HEK293T (cell line): ENCODE measurements at places on chromosomes 1 and 21.

DNA sequence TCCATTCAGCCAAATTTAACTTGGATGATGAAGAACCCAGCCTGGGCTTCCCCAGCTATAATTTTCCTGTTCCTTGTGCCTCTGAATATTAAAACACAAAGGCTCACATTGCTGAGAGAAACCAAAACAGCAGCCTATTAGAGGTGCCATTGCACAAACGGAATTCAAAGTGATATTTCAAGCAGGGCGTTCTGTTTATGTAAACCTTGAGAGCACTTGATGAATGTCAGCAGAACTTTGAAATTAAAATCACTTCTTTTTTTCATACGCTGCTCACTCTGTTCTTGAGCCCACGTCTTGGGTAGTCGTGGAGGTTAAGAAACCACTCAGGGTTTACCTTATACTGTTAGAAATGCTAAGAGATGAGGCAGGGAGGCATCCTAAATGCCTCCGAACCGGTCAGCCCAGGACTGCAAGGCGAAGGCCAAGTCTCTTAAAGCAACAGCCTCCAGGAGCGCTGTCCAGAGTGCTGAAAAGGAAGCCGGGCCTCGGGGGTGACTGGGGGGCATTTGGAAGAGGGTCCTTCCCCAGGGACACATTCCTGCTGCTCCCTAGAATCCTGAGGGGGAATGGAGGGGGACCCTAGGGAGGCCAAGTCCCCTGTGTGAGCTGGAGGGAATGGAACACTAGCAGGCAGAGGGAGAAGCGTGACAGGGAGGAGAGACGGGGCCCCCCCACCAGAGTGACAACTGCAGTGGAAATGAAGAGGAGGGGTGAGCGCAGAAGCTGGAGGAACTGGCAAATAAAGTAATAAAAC lies 154.8 kb upstream of the VAMP3 start:
- peak; percentile 64 for DNase-seq

GRCh38 chr1:156471496-156472490 lies 28.8 kb downstream of the MEF2D start:
- DNase-seq: no peak

DNA sequence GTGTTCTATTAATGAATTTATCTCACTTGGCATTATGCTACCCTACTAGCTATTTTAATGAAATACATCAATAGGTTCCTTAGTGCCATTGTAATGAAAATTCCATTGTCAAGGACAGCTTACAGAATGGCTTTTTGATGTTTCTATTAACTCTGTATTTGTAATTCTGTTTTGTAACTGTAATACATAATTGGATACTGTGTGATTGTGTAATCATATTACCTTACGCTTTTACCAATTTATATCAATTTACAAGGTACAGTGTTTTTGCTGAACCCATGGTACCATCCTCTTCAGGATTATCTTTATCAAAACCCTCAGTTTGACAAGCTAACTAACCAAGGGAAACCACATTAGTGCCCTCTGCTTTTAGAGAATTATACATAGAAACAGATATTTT lies 277.9 kb downstream of the LRRC7 start:
- DNase-seq: no peak

- DNase-seq: no peak
Observed at GRCh38 chr1:77797991-77798390, 18.5 kb downstream of the MIGA1 start.

DNA sequence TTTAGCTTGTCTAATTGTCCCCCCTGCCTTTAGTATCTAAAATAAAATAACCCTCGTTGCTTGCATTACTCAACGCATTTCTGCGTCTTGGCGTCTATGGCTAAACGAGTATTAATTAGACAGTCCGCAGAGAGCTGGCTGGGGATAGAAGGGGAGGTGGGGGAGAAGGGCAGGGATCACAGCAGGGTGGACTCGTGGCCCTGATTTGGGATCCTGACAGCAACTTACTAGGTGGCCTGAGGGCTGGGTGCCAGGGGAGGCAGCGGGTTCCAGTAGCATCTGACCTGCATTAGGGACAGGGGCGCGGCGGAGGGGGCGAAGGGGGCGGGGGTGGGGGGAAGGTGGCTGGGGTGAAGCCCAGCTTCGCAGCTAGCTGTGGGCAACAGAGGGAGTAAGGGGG lies 1.1 kb upstream of the BACE2 start:
- DNase-seq: no peak

DNA sequence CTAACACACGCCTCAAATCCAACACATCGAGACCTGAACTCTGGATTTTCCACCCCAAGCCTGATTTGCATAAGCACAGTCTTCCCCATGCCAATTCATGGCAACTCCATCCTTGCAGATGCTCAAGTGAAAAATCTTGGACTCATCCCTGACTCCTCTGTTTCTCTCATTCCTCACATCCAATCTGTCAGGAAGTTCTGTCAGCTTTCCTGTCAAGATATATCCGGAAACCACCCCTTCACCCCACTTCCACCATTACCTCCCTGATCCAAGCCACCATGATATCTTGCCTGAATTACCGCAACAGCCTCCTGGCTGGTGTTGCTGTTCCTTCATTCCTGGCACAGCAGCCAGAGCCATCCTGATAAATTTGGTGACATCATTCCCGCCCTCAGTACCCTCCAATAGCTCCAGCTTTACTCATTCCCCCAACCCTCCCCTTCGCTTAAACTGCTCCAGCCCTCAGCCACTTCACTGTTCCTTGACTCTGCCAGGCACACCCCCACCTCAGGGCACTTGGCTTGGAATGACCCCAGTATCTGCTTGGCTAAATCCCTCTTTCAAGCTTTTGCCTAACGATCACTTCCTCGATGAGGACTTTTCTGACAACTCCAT lies 17.4 kb downstream of the TCEA3 start:
- no peak for DNase-seq
